ENCODE measurements at places on chromosomes 7 and 10. TPM values are rescaled to one million over a fixed set of nuclear protein-coding genes. Genes with fewer than 3 reads are reported as not detected.

DNA sequence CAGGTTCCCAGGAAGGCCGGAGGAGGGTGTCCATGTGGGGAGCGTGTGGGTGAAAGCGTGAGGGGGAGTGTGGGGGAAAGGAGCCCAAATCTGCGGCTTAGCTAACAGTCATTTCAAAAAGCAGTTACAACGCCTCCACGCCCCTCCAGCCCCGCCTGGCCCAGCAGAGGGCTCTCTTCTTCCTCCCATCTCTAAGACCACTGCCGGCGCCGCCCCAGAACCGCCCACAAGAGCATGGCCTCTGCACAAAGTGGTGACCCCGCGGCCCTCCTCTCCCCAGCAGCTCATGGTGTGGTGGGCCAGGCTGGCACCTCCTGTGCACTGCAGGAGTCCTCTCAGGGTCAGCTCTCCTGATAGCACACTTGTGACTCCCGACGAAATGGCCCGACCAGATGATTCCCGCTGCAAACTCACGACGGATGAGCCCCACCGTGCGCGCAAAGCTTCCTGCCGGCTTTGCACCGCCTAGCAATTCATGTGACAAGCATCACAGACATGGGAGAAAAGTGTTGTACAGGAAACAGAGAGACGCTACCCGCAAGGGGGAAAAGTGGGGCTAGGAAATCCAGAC lies 12.4 kb upstream of the HUS1 start:
- peak; percentile 93 for DNase-seq

GRCh38 chr10:28250782-28251181 lies 52.1 kb downstream of the MPP7 start:
- DNase-seq, result no peak

DNA sequence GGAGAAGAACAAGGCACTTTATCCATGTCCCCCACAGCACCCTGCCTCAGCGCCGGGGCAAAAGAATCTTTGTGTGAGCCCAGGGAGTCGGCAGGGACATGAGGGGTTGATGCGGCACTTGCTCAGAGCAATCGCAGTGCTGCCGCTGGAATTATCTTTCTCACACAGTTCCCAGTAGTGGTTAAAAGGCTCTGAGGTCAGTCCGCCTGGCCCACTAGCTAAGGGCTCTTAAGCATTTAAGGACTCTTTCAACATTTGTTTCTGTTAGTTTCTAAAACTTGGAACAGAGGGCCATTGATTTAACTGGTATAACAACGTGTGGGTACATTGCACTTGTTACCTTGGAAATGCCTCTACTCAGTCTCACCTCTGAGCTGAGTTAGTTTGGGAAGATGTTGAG lies 208.0 kb upstream of the C7orf33 start:
- DNase-seq, result no peak

DNA sequence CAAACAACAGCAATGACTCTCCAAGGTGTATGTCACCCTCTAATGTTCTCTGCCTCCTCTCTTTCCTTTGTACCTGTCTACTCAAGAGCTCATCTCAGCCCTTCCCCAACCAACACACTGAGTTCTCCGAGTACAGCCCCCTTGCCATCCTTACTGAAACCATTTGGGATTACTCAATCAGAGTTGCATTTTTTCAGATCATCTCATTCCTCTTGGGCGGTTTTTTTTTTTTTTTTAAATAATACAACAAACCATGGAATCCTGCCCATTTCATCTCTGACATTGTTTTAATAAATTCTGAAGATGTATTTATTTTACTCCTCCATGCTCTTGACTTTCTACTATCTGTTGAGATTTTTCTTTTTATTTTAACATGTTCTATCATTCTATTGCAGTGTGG lies 4.2 kb upstream of the CREB3L2 start:
- DNase-seq, result no peak

DNA sequence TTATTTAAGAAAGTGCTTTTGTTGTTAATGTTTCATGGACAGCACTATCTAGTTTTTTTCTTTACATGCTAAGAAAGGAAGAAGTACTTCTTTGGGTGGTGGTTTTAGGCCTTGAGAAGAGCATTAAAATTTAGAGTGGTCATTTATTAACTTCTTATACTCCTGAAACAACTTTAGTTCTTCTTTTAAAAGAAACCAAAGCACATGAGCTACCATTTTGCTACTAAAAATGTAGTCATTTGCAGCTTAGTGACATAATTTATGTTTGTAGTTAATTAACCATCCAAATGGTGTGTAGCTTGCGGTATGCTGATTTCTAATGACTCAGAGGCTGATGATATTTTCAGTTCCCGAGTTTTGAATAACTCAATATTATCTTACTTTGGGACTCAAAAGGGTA lies 207.5 kb downstream of the BBS9 start:
- no peak for DNase-seq

DNA sequence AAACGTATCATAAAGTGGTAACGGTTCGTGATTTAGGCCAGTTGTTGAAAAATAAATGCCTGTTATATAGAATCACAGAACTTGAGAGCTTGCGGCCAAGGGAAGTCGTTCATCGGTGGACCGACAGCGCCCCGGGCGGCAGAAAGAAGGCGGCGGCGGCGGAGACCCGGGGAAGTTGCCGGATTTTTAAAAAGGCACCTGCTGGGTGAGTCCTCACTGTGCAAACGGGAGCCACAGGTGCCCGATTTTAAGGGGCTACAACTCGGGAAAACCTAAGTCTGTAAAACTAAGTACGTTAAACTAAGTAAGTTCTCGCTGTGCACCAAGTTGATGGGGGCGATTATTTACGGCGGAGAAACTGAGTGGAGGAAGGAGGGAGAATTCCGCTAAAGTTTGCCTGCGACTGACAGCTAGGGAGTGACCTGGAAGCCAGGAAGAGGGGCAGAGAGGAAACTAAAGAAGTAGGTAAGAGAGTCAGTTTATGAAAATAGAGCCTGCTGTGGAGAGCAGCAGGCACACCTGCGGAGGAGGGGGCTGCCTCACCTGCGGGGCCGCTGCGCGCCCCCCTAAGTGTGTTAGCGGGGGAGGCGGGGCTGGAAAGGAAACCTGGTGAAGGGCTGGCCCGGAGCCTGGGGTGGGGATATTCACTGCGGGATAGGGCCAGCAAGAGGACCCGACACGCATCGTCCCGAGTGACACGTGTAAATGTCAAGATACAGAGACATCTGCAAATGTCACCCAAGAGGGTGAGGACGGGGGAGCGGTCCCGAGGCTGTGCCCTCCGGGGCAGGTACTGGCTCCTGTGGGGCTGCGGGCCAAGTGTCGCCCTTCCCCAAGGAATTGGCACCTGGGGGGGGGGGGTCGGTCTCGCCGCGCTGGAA lies 996 bp downstream of the ADAM12 start:
- DNase-seq, result no peak

- DNase-seq, result no peak
Measured at GRCh38 chr10:126042354-126042753, 146.0 kb downstream of the FANK1 start.

GRCh38 chr7:148481971-148482626 lies 108.5 kb upstream of the C7orf33 start:
- no peak for DNase-seq

DNA sequence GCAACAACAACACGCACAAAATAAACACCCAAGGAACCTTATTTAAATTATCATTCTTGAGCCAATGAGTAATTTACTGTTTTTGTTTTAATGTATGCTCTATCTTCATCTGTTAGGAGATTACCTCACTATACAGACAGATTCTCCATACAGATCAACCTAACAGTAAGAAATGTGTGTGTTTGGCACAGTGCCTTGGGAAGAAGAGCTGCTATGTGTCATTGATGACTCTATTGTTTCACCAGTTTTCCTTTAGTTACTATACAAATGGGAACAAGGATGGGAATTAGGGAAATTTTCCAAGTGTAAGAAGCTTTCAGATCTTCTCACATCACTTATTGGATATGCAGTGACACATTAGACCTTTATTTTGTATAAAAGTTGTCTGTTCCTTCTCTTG lies 640.3 kb downstream of the NRG3 start:
- no peak for DNase-seq

DNA sequence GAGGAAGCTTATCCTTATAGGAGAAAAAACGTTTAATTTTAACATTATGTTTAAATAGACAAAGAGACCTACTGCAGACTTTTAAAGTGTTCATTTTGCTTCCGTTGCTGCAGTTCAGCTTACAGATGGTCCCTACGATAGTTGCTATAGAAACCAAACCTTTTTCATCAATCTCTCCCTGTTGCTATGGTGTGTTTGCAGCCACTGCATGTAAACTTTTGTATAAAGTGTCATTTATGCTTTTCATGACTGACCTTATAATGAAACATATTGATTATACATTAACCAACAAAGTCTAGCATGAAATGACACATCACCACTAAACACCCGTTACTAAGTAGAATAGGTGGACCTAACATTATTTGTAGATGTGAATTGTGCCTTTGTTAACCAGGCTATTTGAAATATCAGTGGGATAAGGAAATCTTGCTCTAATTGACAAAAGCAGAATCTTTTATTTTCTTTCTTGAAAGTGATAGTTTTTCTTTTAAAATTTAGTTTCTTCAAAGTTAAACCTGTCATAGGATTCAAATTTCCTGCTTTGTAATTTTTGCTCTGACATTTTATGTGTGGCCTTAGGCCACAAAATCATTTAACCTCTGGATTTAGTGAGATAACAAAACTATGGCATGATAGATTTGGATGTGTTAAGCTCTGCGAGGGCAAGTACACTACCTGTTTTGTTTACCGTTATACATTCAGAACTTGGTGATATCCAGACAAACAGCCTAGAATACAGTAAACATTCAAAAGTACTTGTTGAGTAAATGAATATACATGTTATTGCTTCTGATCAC lies 64.0 kb downstream of the CACNB2 start:
- DNase-seq, result no peak

- DNase-seq, result no peak
Measured at GRCh38 chr7:38632411-38632810, 1.2 kb upstream of the AMPH start.

DNA sequence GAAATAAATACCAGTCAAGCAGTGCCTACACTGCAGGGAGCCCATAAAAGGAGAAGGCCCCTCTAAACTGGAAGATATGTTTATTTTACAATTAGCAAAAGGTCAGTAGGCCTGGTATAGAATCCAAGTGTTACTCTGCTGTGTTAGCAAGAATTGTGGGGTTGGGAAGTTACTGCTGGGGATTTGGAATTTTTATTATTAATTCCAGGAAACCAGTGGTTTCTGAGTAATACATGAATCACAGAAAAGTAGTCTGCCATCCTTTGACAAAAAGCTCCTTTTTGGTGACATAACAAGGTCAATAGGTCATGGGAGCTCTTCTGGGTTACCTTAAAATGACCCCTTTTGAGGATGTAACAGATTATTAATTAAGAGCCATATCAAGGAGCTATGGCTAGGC lies 67.4 kb downstream of the ZNF92 start:
- no peak for DNase-seq

THSD7A gene
- not detected for total RNA-seq

GIMAP6 gene
- total RNA-seq, result 88.4 TPM

ZNF862 gene
- total RNA-seq, result 19.1 TPM

FZD1 gene
- total RNA-seq, result 0.29 TPM

SYT15B gene
- total RNA-seq, result not detected
